Activated CD4-positive, alpha-beta T cell treated with anti-CD3 and anti-CD28 coated beads for 48 hours (primary cell): ENCODE measurements at places on chromosomes 13 and 19.

- no peak for DNase-seq
Observed at GRCh38 chr13:47798906-47799305, 202.2 kb downstream of the SUCLA2 start.

DNA sequence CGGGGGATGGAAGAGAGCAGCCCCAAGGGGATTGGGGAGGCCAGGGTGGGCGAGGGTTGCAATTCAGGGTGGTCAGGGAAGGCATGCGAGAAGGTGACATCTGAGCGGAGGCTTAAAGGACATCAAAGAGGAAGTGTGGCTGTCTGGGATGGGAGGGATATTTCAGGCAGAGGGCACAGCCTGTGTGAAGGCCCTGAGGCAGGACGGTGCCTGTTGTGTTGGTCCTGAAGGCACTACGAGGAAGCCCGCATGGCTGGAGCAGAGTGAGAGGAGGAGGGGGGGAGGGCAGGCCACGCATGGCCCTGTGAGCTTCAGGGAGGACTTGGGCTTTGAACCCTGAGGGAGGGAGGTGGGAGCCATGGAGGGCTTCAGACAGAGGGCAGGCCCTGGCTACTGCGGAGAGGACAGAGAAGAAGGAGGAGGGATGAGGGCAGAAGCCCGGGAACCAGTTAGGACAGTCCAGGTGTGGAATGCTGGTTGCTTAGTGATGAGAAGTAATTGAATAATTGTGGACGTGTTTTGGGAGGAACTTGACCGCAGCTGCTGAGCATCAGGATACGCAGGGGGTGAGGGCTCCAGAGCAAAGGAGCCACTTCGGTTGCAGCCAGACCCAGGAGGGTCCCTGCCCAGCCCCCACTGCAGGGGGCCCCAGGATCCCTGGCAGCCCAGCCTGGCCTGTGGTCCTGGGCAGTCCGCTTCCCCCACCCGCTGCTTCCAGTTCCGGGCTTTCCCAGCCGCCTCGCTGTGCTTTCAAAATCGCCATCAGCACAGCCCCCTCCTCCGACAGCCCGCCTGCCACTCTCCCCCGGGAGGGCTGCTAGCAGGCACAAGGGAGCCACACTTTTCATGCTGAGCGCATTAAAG is 6.2 kb downstream of the TLE6 start:
- no peak for DNase-seq

GRCh38 chr19:30525383-30525782 is 153.2 kb downstream of the ZNF536 start:
- no peak for DNase-seq

DNA sequence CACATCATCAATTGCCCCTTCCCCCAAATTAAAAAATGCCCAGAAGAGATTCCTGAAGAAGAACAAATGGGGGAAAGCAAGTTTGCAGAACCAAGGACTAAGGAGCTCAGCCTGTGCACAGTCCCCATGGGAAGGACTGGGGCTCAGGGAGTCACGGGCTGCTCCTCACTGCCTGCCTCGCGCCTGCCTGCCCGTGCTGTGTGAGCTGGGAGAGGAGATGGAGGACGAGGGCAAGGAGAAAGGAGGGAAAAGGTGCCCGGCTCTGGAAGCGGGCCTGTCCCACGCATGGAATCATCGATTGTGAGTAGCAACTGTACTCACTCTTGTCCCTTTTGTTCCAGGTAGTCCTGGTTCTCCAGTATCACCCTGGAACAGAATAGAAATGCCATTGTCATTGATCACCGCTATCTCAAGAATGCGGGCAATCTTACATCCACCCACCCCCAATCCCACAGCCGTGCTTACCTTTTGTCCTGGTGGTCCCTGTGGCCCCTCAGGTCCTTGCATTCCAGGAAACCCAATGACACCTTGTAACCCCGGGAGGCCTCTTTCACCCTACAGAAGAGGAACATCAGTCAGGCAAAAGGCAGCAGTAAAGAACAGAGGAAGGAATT is 93.4 kb downstream of the COL4A1 start:
- no peak for DNase-seq

DNA sequence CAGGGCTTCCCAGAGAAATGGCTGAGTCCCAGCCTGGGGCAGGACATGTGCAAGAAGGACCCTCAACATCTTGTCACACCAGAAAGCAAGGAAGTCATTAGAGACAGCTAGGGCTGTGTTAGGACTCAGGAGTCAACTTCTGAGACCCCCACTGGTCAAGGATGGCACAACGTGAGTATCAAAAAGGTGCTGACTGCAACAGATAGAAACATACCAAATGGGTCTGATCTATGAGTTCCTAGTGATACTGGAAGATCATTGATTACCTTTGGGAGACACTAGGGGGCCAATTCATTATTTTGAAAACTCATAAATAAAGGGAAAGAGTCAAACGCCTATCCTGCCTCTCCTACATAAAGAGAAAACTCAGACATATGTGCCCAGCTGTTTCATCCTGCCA is 73.5 kb upstream of the GJB6 start:
- DNase-seq = no peak

GRCh38 chr19:30083701-30084156 is 141.7 kb downstream of the URI1 start:
- DNase-seq = no peak

DNA sequence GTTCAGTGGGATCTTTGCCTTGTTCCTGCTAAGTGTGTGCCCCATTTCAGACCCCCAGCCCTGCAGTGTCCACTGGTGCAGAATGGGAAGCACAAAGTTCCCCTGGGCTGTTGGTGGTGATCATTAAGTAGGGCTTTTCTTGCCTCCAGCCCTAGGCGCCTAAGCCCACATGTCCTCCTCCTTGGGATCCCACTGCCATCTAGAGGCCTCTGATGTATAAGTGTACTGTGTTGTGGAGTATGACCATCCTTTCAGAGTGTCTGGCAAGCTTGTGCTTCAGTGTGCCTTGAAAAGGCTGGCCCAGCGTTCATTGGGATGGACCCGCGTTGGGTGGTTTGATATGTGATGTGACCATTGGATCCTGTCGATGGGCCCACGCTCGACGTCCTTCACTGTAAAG is 71.2 kb downstream of the WASF3 start:
- DNase-seq = peak; percentile 5

DNA sequence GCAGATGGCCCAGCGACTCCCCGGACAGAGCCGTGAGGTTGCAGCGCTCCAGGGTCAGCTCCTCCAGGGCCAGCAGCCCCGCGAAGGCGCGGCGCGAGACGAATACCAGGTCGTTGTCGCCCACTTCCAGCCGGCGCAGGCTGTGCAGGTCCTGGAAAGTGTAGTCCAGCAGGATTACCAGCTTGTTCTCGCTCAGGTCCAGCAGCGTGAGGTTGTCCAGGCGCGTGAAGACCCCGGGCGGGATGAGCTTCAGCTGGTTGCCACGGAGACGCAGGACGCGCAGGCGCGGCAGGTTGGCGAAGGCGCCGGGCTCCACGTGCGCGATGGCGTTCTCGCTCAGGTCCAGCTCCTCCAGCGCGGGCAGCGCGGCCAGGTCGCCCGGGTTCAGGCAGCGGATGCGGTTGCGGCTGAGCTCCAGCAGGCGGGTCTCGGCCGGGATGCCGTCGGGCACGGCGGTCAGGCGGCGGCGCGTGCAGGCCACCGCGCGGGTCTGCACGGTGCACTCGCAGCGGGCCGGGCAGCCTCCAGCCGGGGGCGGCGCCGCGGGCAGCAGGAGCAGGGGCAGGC is 9.3 kb upstream of the PEAK3 start:
- DNase-seq = no peak

DNA sequence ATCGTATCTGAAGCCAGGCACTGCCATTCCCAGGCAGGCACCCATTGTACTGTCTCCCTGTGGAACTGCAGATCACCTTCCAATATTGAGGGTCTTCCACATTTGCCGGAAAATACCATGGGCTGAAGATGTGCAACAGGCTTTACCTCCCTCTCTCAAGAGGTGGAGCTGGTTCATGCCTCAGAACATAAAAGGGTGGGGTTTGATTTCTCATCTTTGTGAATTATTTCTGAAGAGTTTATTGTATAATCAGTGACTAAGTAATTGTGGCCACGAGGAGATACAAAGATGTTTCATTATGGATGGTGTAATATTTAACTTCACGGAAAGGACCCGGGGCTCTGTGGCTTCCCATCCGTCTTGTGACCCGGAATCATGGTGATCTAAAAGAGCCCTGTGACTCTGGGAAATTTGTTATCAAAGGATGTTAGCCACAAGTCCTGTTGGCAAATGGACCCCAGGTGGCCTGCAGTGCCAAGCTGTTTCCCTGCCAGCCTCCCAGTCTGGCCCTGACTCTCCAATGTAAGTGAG is 230.5 kb downstream of the LACC1 start:
- no peak for DNase-seq

DNA sequence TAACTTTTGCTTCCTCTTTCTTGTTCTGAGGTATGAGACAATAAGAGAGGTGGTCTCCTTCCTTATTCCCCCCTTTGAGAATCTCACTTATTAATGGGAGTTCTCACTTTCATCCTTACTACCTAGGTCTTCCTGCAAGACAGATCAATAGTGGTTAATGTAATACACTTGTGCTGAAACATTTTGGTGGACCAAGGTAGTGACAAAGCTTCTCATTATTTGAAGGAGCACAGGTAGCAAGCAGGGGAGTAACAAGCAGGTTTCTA is 17.9 kb downstream of the ZNF700 start:
- DNase-seq = no peak

GRCh38 chr19:5595129-5595528 is 27.4 kb upstream of the TINCR start:
- no peak for DNase-seq

- DNase-seq = no peak
Observed at GRCh38 chr13:93996481-93996880, 483.0 kb downstream of the DCT start.
